Regular cardiac myocyte (primary cell): ENCODE measurements at places on chromosomes 12 and 14. TPM values are rescaled to one million over a fixed set of nuclear protein-coding genes. Genes with fewer than 3 reads are reported as not detected.

OTUB2 gene
- 1.5 and 2.0 TPM in 2 replicates for total RNA-seq

CACNA1C gene
- 2.3 and 5.9 TPM in 2 replicates for total RNA-seq

ABCB9 gene
- total RNA-seq: 11.0 and 13.8 TPM in 2 replicates

RASAL1 gene
- not detected in 2 replicates for total RNA-seq

KRT79 gene
- total RNA-seq: under 0.01 TPM in 1 of 2 replicates, not detected in the other

SEC23A gene
- 498 and 586 TPM in 2 replicates for total RNA-seq

KRT82 gene
- not detected in 2 replicates for total RNA-seq

SOAT2 gene
- total RNA-seq: 0.19 TPM in 1 of 2 replicates, not detected in the other

MYO1H gene
- total RNA-seq: not detected in 2 replicates

EML5 gene
- total RNA-seq: under 0.01 and 0.19 TPM in 2 replicates

AMDHD1 gene
- under 0.01 and 0.28 TPM in 2 replicates for total RNA-seq

RPGRIP1 gene
- not detected in 2 replicates for total RNA-seq

SCNN1A gene
- total RNA-seq: 0.58 and 1.4 TPM in 2 replicates

KRT80 gene
- 0.38 and 1.1 TPM in 2 replicates for total RNA-seq
